Fibroblast of skin of abdomen (primary cell): ENCODE measurements at places on chromosomes 12 and 14.

DNA sequence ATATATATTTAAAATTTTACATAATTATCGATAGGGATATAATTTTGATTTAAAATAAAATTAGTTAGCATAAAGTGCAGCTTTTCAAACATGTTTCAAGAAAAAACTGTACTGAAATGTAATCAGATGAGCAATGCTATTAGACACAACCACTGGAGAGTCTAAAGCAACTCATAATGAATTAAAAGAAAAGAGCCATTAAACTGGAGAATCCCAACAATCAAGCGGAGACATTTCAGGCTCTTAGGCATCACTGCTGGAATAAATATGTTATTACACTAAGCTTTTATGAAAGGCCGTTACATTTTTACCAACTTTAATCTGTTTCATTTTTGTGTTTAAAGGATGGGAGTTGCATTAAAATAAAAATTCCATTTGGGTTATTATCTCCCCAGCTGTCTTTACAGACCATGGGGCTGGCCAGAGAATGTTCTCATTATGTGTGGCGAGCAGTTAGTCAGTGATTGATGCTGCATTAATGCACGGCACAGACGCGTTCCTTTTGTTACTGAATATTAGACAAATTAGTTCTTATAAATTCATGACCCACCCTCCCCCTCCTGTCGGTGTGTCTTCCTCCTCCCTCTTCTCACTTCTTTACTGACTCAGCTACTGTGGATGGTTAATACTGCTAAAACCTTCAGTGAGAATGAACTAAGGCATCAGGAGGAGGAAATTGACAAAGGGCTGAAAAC, 156.8 kb downstream of the PDZRN4 start:
- DNase-seq: peak; percentile 0

- DNase-seq: no peak
Measured at GRCh38 chr14:102517392-102518062, 8.0 kb upstream of the ANKRD9 start.

DNA sequence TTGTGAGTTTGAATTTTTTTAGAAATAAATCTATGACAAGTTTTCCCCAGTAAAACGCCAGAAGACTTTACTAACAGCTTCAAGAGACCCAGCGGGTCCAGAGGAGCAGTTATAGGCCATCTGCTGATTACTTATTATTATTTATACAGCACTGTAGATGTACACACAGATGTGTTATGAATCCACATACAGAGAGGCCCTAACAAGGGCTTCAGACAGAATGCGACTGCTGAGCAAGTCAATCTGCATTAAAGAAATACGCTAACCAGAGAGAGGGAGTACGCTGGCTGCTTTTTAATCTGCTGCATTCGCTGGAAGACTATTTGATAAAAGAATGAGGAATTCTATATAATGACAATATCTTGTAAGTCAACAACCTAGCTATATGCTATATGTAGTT, 32.5 kb downstream of the ATF7 start:
- no peak for DNase-seq

GRCh38 chr14:72439707-72440106, 454.2 kb downstream of the DPF3 start:
- no peak for DNase-seq

DNA sequence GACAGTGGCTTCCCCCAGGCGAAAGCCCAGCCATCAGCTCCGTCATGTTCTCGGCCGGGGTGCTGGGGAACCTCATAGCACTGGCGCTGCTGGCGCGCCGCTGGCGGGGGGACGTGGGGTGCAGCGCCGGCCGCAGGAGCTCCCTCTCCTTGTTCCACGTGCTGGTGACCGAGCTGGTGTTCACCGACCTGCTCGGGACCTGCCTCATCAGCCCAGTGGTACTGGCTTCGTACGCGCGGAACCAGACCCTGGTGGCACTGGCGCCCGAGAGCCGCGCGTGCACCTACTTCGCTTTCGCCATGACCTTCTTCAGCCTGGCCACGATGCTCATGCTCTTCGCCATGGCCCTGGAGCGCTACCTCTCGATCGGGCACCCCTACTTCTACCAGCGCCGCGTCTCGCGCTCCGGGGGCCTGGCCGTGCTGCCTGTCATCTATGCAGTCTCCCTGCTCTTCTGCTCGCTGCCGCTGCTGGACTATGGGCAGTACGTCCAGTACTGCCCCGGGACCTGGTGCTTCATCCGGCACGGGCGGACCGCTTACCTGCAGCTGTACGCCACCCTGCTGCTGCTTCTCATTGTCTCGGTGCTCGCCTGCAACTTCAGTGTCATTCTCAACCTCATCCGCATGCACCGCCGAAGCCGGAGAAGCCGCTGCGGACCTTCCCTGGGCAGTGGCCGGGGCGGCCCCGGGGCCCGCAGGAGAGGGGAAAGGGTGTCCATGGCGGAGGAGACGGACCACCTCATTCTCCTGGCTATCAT, 663 bp downstream of the PTGER2 start:
- peak; percentile 10 for DNase-seq
